ENCODE measurements at places on chromosomes 13 and 19.

- no peak for DNase-seq
Observed at GRCh38 chr19:3359015-3359918, 7.1 kb upstream of the NFIC start.

DNA sequence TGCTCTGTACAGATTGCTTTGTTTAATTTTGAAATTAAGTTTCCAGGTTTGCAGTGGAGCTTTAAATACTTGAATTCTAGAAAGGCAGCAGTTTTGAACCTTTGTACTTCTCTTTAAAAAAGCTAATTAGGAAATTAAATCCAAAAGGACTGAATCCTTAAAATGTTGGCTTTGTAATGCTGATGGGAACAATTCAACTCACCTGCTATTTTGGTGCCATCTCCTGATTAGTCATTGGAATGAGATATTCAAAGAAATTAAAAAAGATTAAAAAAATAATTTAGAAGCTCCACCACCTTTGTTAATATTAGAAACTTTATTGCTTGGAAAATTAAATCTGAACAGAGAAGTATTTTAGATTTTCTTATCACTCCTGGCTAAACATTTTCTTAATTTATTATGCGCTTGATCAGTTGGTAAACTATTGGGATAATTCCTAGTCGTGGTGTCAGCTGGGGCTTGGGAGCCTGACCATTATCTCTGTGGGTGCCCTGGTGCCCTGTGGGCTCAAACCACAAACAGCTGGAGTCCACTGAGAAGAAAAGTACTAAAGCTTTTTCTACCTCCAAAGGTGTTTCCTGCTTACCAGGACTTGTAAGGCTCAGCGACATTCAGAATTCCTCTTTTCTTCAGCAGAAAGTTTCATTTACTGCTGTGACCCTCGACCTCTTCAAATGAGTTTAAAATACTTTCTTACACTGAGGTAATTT, 540.4 kb downstream of the DIAPH3 start:
- DNase-seq = peak; percentile 7

GRCh38 chr13:66040506-66040905, 1189.6 kb downstream of the PCDH9 start:
- no peak for DNase-seq

GRCh38 chr19:36099166-36099785, 11.7 kb upstream of the OVOL3 start:
- DNase-seq = no peak

DNA sequence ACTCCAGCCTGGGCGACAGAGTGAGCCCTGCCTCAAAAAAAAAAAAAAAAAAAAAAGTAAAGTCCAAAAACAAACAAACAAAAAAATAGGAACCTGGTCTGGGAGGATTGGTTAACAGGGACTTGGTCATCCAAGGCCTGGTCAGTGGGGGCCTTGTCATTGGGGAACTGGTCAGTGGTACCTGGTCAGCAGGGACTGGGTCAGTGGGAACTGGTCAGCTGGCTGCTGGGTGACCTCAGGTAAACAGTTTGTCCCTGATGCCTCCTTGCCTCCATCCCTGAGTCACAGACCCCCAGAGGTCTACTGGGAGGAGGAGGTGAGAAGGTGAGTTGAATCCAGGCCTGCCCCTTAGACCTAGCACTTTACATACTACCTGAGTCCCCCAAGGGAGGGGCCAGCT, 5.7 kb upstream of the ZNF14 start:
- no peak for DNase-seq

- DNase-seq = no peak
Observed at GRCh38 chr19:57293719-57294118, 13.4 kb downstream of the ZNF460 start.

DNA sequence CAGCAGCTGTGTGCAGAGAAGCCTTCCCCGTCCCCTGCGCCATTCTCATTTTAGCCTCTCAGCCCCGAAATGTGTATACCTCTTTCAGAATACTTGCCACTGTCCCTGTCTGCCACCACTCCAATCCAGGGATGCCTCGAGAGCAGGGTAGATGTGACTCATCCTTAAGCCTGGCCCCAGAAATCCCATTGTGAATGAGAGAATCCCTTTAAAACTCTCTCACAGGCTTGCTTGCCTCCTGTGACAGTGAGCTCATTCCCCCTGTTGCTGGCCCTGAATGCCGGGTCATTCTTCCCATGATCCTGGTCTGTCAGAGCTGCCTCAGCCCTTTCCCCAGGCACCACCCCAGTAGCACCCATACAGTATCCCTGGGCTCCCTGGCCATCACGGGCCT, 9.6 kb downstream of the AP2A1 start:
- no peak for DNase-seq

GRCh38 chr13:49218493-49219051, 1.6 kb upstream of the MLNR start:
- DNase-seq = no peak

DNA sequence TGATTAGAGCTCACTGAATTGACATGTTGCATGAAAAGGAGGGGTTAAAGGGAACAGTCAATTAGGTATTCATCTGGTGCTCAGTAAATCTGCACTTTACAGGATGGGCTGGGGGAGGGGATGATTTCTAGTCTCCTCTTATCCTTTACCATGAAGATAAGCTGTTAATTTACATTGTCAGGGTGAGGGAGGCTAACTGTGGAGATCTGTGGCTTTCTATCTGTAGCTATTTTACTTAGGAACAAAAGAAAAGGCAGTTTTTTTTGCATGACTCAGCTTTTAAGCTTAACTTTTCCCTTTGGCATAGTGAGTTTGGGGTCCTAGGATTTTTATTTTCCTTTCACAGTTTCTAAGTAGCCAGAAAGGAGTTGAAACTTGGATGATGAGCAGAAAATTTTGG, 253.3 kb downstream of the LMO7 start:
- DNase-seq = no peak

GRCh38 chr13:30810261-30810701, 74.9 kb downstream of the ALOX5AP start:
- DNase-seq = no peak

DNA sequence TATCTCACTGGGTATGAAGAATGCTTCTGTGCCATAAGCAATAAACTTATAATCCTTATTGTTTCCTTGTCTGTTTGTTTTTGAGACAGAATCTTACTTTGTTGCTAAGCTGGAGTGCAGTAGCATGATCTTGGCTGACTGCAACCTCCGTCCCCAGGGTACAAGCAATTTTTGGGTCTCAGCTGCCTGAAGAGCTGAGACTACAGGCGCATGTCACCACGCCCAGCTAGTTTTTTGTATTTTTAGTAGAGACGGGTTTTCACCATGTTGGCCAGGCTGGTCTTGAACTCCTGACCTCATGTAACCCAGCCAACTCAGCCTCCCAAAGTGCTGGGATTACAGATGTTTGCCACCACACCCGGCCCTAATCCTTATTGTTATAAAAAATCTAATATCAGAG, 112.5 kb downstream of the MYO16 start:
- DNase-seq = no peak

GRCh38 chr19:47603706-47604565, 5.0 kb upstream of the BICRA start:
- DNase-seq = peak; percentile 24

GRCh38 chr19:2529473-2529918, 53.6 kb downstream of the GADD45B start:
- no peak for DNase-seq

DNA sequence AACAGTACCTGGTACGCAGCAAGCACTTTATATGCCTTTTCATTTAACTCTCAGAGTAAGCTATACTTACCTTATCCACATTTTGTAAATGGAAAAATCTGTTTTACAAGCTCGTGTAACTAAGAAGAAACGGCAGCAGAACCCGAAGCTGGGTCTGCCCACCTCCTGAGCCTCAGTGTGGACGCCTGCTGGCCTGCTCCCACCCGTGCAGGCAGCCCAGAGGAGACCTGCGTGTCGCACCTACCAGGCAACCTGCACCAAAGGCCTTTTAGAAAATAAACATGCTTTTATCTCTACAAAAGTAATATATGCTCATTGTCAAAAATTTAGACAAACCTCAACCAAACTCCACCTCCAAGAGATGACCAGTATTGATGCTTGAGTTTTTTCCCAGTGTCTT, 62.7 kb downstream of the CRYL1 start:
- DNase-seq = no peak

DNA sequence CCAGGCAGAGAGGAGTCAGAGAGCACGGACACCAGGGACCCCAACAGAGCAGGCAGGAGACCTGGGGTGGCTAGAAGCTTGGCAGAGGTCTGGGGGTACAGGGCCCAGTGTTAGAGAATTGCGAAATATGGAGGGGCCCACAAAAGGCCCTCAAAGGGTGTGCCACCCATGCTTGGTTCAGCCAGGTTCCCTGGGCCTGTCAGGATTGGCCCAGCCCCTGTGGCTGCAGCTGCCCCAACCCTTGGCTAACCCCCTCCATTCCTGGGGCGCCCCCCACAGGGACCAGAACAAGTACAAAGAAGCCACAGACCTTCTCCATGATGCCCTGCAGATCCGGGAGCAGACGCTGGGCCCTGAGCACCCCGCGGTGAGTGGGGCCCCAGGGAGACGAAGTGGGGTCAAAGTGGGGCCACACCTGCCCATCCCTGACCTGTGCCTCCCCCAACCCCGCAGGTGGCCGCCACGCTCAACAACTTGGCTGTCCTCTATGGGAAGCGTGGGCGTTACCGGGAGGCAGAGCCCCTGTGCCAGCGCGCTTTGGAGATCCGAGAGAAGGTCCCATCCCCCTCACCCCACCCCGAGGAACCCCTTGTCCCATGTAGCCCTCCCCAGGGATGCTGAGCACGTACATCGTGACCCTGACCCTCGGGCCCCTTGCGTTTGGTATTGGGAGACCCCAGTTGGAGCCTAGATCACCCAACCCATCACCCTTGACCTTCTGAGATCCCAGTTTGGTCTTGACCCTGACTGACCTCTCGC, 8.0 kb downstream of the KLC3 start:
- no peak for DNase-seq

DNA sequence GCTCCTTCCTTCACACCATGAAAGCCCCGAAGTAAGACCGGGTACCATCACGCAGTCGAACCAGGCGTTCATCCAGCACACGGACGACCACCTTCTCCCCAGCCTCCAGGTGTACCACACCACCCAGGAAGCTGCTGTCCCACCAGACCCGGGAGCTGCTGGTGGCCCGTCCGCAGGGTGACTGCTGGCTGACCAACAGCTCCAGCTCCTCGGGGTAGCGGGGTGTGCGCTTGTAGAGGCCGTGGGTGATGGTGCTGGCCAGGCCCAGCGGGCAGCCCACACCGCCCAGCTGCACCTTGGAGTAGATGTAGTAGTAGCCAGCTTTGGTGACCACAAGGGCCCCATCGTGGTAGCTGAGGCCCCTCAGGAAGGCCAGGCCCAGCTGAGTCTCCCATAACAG, 5.0 kb downstream of the TNFSF14 start:
- DNase-seq = no peak

- DNase-seq = no peak
Observed at GRCh38 chr13:113937527-113938180, 36.2 kb downstream of the C13orf46 start.

- DNase-seq = peak; percentile 56
Observed at GRCh38 chr13:31950111-31950815, 81.3 kb upstream of the FRY start.

GRCh38 chr19:38719761-38720558, 24.3 kb downstream of the CAPN12 start:
- no peak for DNase-seq

- no peak for DNase-seq
Observed at GRCh38 chr13:46149272-46150133, 32.5 kb downstream of the LCP1 start.

- DNase-seq = no peak
Observed at GRCh38 chr13:76715621-76716020, 170.6 kb downstream of the KCTD12 start.

DNA sequence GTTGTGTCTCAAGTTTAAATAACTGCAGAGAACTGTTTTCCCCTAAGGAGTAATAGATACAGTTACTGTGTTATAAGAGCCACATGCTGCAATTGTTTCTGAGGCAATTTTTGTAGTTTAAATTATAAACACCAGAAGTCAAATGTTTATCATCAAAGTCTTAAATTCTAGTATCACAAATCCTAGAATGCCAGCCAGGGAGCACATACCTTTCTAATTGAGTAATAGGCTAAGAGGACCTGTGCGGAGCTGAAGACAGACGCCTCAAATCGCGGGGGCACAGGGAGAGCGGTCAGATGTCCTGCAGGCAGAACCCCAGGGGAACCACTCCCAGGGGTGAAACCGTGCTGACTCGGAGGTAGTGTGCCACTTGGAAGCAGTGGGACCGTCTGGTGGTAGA, 65.2 kb upstream of the TNFRSF19 start:
- DNase-seq = no peak

DNA sequence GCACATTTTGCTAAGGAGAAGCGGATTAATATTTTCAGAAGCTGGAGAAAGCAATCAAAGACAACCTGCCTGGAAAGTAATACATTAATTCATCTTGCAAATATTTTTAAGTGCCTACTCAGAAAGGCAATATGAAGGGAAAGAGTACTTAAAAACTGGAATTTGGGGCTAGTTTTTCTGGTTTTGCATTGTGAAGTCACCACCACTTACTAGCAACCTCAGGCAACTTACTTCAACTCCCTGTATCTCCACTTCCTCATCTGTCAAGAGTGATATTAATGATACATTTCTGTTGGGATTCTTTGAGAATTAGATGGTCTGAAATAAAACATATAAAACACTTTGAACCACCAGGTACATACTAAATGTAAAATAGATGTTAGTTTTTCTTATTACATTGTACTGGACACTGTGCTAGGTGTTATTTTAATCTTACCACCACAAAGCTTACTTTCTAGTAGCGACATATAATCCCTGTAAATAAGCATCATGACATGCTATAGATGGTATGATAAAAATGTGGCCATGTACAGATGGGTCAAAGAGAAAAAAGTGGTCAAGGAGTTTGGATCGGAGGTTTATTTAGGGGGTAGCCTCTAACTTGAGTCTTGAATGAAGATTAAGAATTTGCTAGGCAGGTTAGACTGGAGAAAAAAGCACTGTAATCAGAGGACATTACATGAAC, 101.2 kb downstream of the SPRY2 start:
- DNase-seq = no peak

- DNase-seq = no peak
Observed at GRCh38 chr13:83839146-83839545, 43.1 kb downstream of the SLITRK1 start.

DNA sequence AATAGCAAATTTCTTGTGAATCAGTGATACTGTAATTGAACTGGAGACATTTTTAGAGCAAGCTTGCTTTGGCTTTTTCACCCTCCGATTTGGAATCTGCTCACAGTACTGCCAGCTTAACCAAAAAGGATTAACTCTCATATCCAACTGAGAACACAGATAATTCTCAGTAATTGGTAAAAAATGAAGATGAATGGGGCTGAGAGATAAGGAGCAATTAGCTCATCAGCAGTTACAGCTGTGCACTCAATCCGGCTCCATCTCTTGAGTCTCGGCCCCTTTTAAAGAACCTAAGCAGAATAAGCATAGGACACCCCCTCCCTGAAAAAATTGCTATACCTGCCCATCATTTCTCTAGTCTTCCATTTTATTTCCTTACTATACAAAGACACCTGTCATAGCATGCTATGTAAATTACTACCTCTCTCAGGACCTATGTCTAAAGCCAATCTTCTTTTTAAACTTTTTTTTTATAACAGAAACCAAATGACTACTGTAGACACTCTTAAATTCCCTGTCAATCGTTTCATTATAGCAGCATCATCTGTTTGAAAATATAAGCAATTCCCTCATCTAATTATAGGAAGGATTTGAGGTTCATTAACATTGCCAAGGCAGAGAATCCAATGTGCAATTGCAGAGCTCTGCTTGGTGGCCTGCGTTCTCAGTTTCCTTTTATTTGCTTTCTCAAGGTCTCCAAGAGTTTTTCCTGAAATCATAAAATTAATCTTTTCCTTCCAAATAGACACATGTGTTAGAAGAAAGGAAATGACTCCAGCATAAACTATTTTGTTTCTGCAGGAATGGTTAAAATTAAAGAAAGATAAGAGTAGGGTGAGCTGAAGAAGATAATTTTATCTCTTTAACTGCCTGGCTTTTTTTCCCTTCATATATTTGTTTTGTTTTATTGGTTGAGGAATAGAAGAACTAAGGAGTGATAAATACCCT, 242.1 kb downstream of the DACH1 start:
- no peak for DNase-seq

Data from KBM-7 (cell line).